Cortex of kidney (tissue), 1 donor: ENCODE measurements at places on chromosomes 7 and 10.

- DNase-seq, result no peak
Observed at GRCh38 chr10:127577376-127578258, 28.5 kb downstream of the NPS start.

DNA sequence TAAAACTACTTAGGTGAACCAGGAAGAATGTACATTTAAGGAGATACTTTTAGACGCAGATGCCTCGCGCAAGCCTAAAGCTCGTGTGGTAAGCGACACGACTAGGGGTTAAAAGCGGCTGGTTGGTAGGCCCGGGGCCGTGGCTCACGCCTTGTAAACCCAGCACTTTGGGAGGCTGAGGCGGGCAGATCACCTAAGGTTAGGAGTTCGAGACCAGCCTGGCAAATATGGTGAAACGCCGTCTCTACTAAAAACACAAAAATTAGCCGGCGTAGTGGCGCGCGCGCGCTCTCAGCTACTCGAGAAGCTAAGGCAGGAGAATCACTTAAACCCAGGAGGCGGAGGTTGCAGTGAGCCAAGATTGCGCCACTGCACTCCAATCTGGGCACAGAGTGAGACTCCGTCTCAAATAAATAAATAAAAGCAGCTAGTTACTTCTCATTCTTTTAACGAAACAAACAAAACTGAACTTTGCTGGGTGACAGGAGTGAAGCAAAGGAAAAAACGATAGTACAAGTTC is 879 bp downstream of the NUDT5 start:
- no peak for DNase-seq

- no peak for DNase-seq
Observed at GRCh38 chr10:51935341-51935740, 235.9 kb upstream of the CSTF2T start.

GRCh38 chr7:34567906-34568305 is 90.1 kb upstream of the NPSR1 start:
- no peak for DNase-seq

GRCh38 chr10:87863053-87863943 is at the start of the genes KLLN and PTEN:
KLLN (minus strand) TSS chr10:87863533; CDS start chr10:87862487, 1,046 bp downstream.
PTEN (plus strand) TSS chr10:87863625; CDS start chr10:87864470, 845 bp downstream.
- peak; percentile 80 for DNase-seq

DNA sequence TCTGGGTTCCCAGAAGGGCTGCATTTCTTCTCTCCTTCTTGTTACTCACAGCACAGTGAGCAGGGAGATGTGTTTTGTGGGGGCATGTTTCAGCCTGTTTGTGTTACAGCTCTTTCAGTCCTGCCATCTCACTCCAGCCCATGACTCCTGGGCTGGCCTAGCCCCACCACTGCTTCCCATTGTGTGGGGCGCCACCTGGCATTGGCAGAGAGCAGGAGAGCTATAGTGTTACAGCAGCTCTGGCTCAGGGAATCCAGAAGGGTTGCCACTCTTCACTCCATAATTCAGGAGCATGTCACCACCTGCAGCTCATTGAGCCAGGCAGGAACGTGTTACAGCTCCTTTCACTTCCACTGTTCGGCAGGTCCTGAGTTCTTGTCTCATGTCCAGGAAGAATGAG is 30.0 kb downstream of the CLDN12 start:
- DNase-seq, result no peak
